Activated CD4-positive, alpha-beta T cell treated with anti-CD3 and anti-CD28 coated beads, Interleukin-2, amount 50 U/mL, for 48 hours (primary cell): ENCODE measurements at places on chromosomes 3 and 15.

- no peak for DNase-seq
Observed at GRCh38 chr3:105033081-105033480, 333.6 kb upstream of the ALCAM start.

DNA sequence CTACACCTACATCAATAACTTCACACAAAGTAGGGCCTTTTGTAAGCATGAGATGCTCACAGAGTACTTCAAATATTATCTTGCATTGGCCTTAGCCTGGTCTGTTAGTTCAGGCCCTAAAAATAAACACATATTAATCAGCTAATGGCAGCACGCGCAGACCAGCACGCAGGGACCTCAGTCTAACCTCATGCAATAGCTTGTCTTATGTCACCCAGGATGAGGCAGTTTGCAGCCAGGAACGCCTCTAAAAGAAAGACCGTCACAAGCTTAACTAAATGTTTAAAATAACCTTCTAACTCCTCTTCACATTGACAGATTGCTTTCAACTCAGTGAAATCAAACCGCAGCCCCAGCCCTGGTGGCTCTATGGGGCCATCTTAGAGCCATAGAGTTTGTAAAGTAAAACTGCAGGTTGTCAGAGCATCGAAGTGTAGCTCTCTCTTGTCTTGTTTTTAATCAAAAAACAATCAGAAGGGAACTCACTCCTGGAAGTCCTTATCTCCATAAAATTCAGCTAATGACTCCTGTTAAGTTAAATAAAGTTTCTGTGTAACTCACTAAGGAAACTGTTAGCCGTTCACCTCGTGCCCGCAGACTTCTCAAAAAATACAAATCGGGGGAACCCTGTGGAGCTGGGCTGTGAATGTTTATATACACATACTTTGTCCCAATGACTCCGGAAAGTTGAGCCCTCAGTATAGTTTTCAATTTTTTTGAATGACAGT, 212.6 kb downstream of the CDIN1 start:
- DNase-seq, result no peak

DNA sequence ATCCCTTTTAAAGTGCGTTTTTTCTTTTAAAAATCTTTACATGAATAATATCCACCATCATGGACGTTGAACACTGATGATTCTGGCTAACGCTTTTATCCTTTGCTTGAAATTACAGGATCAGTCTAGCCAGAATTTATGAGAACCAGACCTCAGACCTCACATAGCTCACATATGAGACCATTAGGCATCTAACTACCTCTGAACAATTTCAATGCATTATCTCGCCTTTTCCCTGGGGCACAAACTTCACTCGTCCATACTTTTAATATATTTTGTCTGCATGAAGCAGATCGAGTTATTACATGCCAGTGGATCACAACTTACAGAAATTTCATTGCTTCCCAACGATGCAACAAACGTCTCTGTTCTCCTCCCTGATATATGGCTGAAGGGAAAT, 105.6 kb downstream of the MEIS2 start:
- no peak for DNase-seq

DNA sequence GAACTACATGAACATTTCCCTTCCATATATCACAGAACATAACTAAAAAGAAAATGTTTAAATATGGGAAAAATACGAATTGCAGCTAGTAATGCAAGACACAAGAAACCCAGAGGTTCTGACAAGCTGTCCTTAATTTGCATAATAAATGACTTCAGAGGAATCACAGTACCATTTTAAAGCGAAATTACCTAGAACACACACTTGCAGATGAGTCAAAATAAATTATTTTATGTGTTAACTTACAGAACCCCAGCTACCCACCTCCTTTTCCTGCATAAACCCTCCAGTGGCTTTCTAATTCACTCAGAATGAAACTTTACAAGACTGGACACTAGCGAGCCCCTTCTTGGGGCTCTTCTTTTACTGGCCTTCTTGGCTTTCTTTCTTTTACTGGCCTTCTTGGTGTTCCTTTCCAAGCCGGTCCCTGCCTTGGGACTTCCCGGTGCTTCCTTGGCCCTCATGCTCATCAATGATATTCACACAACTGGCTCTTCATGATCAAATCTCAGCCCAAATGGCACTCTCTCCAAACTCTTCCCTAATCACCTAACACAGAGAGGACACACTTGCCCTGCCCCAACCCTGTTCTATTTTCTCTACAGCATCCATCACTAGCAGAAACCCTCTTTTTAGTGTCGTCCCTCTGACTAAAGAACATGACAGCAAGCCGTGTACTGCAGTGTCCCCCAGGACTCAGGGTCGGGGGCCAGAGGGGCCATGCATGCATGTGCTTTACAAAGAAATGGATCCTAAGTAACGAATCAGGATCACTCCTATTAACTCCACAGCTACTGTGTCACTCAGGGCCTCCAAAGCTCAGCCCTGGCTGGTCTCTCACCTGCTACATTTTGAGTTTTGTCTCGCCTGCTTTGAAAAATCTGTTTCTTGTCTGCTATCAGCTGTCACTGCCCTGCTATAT, 4.8 kb downstream of the CHSY1 start:
- DNase-seq, result no peak

DNA sequence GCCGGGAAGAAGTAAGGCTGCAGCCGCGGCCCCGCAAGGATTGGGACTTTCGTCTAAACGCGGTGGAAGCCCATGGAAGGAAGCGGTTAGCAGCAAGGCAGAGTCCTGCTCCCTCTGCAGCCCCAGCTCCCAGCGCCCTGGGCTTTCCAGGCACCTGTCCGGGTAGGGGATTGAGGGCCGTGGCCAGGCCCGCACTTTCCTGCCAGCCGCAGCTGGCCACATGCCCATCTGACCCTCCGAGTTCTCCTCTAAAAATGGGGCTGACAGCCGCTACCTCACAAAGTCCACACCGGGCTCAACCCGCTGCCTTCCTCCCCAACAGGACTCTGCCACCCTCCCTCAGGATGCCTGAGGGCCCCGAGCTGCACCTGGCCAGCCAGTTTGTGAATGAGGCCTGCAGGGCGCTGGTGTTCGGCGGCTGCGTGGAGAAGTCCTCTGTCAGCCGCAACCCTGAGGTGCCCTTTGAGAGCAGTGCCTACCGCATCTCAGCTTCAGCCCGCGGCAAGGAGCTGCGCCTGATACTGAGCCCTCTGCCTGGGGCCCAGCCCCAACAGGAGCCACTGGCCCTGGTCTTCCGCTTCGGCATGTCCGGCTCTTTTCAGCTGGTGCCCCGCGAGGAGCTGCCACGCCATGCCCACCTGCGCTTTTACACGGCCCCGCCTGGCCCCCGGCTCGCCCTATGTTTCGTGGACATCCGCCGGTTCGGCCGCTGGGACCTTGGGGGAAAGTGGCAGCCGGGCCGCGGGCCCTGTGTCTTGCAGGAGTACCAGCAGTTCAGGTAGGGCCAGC, 1.9 kb downstream of the NEIL1 start:
- no peak for DNase-seq

GRCh38 chr3:188283347-188283746, 129.4 kb downstream of the LPP start:
- DNase-seq, result no peak

DNA sequence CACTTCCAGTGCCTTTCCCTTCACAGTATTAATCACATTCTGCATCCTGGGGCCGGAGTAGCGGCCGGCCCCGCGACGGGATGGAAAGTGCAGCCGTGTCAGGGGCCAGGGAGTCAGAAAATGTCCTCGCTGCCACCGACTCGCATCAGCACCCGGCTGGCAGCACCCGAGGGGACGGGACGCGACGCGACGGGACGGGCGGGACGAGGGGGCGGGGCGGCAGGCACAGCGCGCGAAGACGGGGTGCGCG, 353 bp downstream of the ATG3 start:
- DNase-seq, result peak; percentile 83

GRCh38 chr15:54082836-54083492, 104.7 kb downstream of the UNC13C start:
- DNase-seq, result no peak

GRCh38 chr15:66588971-66589370, 23.2 kb upstream of the LCTL start:
- no peak for DNase-seq

GRCh38 chr3:177883957-177884356, 652.3 kb upstream of the KCNMB2 start:
- DNase-seq, result no peak

GRCh38 chr15:61198722-61199121, 30.4 kb downstream of the RORA start:
- DNase-seq, result no peak

GRCh38 chr3:192373586-192373985, 353.8 kb downstream of the FGF12 start:
- no peak for DNase-seq

GRCh38 chr3:157083824-157084223, 76.1 kb downstream of the CCNL1 start:
- no peak for DNase-seq

DNA sequence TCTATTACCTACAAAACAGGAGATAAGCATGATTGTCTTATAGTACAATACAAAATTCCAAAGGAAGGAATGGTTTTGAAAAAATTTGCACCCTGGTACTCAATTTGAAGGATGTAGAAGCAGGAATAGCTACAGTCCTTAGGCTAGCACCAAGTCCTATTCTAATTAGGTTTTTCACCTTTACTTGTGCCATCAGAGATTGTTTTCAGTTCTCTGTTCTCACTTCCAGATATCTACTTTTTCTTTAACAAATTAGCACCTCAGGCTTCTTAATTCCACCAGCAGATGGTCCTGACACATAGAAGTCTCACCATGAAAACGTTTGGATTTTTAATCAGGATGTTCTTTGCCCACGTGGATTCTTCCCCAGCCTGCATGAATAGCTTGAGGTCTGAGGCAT, 43.8 kb downstream of the IL5RA start:
- DNase-seq, result no peak
